Lower leg skin (tissue), 4 donors: ENCODE measurements at places on chromosomes 2 and 18.
A peak's percentile ranks its signal among the peaks of the same experiment; 100 is the strongest.

GRCh38 chr2:141508086-141508752, 622.6 kb downstream of the LRP1B start:
- DNase-seq: no peak

DNA sequence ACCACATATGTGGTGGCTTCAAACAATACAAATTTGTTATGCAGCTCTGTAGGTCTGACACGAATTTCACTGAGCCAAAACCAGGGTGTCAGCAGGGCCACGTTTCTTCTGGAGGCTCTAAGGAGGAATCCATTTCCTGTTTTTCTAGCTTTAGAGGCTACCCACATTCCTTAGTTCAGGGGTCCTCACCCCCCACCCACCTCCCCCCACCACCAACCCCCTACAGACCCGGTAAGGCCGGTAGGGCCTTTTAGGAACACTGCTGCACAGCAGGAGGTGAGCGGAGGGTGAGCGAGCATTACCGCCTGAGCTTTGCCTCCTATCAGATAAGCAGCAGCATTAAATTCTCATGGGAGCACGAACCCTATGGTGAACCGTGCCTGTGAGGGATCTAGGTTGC, 10.6 kb upstream of the SLC39A10 start:
- DNase-seq: no peak

DNA sequence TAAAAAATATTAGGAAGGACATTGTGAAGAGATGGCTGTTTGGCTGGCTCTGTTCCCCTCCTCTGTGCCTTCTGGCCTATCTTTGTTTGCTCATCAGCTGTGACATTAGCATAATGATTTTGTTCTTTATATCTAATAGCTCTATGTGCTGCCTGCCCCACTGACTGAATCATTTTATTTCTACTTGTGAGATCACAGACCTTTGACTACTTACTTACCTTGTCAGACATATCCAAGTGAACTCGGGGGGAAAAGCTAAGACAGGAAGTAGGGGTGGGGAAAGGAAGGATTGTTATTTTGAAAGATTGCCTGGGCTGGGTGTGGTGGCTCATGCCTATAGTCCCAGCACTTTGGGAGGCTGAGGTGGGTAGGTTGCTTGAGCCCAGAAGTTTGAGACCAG, 104.2 kb downstream of the ASAP2 start:
- peak; percentile 67 for DNase-seq

DNA sequence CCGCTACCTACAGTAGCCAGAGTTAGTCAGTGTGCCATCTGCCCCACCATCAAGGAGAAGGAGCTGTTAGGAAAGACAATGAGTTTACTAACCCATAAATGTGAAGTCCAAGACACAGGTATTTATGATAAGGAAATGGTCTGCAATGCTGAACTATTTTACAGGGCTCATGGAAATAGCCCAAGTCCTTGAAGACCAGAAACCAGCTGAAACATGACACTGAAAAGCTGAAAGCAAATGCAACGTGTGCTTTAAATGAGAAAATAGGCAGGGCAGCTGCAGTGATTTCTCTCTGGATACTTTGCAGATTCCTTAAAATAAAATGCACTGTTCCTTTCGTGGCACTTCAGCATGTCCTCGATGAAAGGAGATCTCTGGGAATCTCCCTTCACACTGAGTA, 256.4 kb upstream of the TCF4 start:
- DNase-seq: no peak

DNA sequence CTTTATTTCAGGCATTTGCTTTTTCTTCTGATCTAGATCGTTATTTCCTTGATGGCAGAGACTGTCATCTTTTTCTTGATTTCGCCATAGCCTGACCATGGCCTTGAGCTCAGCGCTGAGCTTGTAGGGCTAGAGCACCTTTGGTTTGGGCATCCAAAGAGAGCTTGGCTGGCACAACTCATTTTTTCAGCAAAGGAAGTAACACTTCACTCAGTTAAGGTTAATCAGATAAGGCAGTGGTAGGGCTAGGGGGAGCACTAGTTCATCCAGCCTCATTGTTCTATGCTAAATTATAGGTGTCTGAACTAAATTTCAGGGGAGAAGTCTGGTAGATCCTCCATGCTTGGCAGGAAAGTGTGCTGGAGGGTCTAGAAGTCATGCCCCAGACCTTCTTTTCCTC, 125.0 kb downstream of the SETBP1 start:
- DNase-seq: no peak

DNA sequence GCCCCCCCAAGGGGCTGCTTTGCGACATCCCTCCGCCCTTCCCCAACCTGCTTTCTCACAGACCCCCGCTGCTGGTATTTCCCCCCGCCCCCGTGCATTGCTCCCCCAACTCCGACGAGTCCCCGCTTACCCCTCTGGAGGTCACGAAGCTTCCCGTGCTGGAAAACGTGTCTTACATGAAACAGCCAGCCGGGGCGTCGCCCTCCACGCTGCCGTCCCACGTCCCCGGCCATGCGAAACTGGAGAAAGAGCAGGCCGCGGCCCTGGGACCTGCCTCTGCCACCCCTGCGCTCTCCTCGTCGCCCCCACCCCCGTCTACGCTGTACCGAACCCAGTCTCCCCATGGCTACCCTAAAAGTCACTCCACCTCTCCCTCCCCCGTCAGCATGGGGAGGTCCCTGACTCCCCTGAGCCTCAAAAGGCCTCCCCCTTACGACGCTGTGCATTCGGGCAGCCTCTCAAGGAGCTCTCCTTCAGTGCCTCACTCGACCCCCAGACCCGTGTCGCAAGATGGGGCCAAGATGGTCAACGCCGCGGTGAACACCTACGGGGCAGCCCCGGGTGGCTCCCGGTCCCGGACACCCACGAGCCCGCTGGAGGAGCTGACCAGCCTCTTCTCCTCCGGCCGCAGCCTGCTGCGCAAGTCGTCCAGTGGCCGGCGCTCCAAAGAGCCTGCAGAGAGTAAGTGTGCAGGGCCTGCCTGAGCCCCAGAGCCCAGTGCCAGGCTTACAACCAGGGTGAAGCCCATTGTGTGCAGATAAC, 183.0 kb downstream of the NYAP2 start:
- DNase-seq: no peak

- DNase-seq: no peak
Measured at GRCh38 chr2:157192445-157193423, 64.8 kb upstream of the GALNT5 start.

- no peak for DNase-seq
Measured at GRCh38 chr2:46684661-46685060, 205.3 kb downstream of the TMEM247 start.

GRCh38 chr2:126811101-126811500, 87.6 kb upstream of the TEX51 start:
- no peak for DNase-seq

DNA sequence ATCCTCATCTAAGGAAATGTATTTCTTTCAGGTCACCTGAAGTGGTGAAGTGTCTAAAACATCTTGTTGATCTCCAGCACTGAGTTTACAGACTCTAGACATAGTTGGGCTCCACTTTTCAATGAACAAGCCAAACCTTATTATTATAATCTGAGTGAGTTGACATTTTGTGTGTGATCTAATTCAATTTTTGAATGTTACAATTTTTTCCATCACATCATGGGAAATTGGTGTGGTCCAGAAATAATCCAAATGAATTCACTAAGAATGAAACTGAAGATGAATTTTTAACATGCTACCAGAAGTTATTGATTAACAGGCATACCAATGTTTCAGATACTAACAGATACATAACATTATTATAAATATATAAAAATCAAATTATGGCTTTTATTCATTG, 75.6 kb upstream of the EFEMP1 start:
- DNase-seq: no peak

- no peak for DNase-seq
Measured at GRCh38 chr2:96470636-96471035, 34.5 kb downstream of the NEURL3 start.

DNA sequence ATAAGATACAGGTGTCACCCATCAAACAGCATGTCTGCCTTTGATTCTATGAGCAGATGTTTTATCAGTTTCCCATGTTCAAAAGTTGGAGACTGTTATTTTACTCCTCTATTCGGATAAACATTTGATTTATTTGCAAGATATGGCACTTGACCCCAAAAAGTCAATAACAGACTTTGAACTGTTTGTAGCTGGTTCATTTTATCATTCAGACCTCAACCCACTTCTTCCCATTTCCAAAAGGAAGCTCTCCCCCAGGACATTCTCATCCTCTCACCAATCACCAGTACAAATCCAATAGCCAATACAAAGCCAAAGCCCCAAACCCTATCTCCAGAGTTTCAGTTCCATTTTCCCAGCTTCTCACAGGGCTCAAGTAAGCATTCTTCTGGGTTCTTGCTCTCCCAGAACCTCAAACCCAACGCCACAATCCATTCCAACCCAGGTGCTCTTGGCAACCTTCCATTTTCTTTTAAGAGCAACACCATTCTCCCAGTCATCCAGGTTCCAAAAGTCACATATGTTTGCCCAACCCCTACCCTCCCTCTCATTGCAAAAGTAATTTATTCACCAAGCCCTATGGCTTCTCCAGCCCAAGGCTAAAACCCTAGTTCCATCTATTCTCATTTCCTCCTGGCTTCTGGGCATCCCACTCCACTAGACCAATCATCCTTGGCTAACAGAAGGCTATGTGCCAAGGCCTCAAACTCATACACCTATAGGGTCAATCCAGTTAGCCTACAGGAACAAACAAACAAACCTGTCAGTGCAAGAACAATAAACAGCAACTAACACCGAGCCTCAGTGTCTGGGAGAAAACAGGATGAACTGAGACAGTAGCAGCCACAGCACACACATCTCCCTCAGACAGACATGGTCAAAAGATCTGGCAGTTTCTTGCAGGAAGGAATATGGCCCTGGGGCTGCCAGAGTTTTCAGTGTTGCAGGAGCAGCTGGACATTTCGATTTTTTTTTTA, 9.2 kb downstream of the ACVR1 start:
- DNase-seq: no peak

DNA sequence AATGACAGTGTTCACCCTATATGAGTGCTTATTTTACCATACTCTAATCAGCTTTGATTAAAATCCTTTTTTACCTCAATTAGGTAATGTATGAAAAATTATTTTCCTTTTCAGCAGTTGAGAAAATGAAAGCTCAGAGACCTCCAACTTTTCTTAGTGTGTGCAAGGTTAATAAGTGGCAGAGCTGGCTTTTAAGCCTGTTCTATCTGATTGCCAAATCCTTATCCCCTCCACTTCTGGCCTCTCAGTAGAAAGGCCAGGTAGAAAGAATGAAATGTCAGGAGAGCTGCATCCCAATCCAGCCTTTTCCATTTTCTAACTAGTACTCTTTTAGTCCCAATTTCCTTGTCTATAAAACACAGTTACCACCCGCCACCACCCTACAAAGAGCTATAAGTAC, 67.6 kb upstream of the LCLAT1 start:
- DNase-seq: no peak
